Activated CD4-positive, alpha-beta T cell treated with anti-CD3 and anti-CD28 coated beads, Interleukin-2, amount 50 U/mL, for 4 hours (primary cell): ENCODE measurements at places on chromosomes 1 and 21.
A peak's percentile ranks its signal among the peaks of the same experiment; 100 is the strongest.

DNA sequence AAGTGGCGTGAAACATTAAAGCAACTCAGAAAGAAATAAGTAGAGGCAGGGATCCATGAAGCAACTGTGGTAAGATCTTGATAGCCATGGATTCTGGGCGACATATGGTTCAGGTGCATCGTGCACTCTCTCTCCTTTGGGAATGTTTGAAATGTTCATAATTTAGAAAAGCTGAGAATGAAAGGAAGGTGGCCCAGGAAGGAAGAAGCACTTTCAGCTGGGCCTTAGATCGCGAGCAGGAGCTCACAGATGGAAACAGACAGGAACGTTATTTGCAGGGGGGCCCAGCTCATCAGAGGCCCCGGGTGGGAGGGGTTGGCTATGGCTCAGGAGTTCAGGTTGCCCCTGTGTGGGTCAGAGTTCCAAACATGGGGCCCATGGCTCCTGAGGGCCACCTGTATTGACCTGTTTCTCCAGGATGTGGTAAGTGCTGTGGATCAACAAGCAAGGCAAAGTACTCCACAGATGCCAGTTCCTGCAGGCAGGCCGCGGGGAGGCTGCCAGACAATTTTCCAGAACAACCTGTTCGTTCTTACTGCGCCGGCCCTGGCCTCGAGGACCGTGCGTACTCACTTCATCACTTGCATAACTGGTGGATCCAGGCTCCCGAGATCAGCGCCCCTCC lies 253.2 kb downstream of the TOMM20 start:
- no peak for DNase-seq

DNA sequence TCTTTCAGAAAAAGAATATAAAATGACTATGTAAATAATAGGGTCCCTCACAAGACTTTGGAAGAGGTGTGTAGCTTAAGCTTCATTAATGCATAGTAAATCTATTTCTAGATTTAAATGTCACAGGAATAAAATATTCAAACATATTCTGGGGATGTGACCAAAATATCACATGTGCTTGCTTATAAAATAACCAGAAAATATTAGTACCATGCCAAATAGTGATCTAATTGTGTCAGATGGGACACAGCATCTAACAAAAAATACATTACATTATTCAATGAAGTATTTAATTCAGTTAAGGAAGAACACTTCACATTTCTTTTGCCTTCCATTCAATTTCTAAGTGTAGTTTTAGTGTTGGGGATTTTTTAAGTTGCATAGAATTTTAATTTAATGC lies 179.5 kb downstream of the LRRC40 start:
- DNase-seq = no peak

DNA sequence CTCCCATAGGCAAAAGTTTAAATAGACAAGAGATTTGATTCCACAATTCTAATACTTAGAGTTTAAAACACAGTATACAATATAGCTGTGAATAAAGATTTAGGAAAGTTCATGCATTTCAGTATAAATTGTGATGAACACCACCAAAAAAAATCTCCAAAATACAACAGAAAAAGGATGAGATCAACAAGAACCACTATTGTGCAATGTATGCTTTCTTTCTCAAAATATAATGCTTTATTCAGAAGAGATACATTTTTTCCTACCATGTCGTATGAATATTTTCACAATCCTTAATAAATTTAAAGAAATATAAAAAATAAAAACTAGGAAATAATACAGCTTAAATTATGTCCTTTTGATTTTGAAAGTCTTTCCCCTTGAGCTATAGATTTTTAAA lies 1309.2 kb downstream of the MRPL39 start:
- DNase-seq = no peak

DNA sequence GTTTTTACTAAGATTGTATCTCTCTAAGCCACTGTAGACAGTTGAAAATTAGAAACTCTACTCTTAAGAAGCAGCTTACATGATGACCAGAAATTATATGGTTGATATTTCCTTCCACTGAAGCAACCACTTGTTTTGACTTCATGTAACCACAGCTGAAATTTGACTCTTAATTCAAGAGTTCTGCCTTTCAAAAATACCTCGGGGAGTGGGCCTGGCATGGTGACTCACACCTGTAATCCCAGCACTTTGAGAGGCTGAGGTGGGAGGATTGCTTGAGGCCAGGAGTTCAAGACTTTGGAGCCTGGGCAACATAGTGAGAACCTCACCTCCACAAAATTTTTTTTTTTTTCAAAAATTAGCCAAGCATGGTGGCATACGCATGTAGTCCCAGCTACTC lies 4.3 kb downstream of the AMPD1 start:
- DNase-seq = no peak

DNA sequence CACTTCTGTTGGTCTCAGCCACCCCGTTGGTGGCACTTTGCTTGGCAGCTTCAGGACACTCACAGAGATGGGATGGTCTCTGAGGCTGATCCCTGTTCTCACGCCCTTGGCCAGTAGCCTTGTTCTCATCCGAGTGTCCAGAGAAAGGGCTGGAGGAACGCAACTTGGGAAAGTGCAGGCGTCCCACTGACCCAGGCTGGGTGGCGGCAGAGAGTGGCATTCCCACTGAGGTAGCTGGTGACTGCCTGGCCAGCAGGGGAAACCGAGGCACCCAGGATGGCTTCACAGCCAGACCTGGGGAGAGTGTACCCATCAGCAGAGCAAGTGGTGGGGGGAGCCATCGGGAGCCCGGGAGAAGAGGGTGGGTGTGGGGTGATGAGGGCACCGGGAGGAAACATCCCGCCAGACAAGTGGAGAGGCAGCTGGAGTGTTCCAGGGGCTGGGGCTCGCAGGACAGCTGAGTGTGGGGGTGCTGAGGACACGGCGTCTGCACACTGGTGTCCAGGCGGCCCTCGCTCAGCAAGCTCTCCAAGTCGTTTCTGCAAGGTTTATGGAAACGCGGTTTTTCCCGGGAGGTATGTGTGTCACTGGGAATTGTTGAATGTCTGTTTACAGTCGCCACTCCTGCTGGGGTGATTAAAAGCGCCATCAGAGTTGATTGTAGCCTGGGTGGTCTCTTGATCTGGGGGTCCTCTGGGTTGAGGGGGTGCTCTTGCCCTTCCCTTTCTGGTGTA lies 97.8 kb downstream of the SIK1 start:
- DNase-seq = no peak

GRCh38 chr1:53367503-53368313 lies 39.8 kb upstream of the LRP8 start:
- peak; percentile 4 for DNase-seq

- no peak for DNase-seq
These were observed 1.3 kb downstream of the SLAMF1 start for GRCh38 chr1:160645386-160646130.

- no peak for DNase-seq
These were observed 38.5 kb upstream of the SGIP1 start for GRCh38 chr1:66495495-66495894.

- DNase-seq = no peak
These were observed at the start of gene DNALI1 for GRCh38 chr1:37556712-37557196. TSS of gene DNALI1 (plus strand) at chr1:37556940. CDS start at chr1:37556995, 55 bp downstream.

- DNase-seq = no peak
These were observed 42.5 kb upstream of the ACTRT2 start for GRCh38 chr1:2978691-2979190.

DNA sequence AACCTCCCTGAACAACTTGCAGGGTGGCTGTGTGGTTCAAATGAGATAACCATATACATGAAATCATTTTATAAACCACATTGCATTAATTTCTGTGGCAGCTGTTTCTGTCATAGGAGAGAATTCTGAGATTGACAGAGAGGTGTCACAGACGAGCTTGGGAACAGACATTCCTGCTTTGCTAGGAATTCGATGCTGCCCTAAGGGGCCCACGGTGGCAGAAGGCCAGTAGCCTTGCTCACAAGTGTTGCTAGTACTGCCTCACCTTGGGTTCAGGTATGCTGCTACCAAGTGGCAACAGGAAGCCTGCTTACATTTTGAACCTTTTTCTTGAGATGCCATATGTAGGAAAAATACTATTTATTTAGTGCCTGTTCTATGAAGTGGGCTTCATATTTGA lies 13.4 kb downstream of the KCNA10 start:
- no peak for DNase-seq

GRCh38 chr1:3204725-3205124 lies 135.7 kb downstream of the PRDM16 start:
- DNase-seq = no peak

DNA sequence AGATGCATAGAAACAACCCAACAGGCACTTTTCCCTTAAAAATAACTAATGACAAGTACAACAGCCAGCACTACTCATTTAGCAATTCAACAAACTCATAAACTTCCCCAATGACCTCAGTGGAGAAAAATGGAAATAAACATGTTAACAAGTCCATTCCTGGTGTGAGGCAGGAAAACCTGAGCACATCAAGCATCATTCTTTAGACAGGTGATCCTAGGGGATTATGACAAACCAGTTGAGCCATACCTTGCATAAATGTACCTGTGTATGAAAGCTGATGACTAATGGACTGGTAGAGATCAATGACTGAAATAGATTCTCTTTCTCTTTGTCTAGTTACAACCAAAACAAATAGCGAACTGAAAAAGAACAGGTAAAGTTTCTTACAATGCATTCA lies 7.0 kb downstream of the COL24A1 start:
- no peak for DNase-seq

DNA sequence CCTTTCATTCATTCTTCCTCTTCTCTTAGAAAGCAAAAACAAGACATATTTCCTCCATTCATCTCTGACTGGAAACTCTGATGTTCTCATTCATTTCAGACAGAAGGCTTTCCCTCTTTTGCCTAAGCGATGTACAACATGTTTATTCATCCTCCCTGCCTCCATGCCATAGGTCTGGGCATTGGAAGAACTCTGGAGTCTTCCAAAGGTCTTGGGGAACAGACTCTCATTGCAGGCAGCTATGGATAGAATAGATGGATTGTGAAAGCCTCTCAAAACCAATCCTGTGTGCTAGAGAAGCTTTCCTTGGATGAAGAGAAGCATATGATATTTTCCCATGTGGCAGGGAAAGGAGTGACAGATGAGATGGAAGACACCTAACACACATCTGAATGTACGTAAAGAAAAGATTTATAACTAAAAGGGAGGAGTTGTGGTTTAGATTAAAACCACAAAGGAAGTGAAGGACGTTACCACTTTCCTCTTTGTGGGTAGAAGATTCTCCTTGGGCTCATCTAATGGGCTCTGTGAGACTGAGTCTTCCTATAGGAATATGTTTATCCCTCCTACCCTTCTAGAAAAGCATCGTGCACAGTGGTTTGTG lies 38.7 kb downstream of the BCL9 start:
- no peak for DNase-seq

- no peak for DNase-seq
These were observed 32.7 kb downstream of the HSPG2 start for GRCh38 chr1:21904454-21904703.

- no peak for DNase-seq
These were observed 90.4 kb upstream of the DPH5 start for GRCh38 chr1:101116006-101116405.

DNA sequence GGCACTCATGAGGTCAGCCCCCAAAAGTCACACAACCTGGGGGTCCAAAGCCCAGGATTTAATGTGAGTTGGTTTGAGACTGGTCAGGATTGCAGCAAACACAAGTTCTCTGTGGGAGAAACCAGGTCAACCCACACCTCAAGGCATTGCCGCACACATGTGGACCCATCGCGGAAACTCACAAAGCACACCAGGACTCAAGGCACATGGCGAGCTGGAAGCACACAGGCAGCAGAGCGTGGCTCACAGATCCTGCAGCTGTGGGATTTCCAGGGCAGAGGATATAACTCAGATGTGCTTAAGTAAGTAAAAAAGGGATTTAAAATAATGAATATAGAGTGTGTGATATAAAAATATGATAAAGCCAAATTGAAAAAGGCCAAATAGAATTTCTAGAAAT lies 51.6 kb upstream of the ADARB1 start:
- no peak for DNase-seq

DNA sequence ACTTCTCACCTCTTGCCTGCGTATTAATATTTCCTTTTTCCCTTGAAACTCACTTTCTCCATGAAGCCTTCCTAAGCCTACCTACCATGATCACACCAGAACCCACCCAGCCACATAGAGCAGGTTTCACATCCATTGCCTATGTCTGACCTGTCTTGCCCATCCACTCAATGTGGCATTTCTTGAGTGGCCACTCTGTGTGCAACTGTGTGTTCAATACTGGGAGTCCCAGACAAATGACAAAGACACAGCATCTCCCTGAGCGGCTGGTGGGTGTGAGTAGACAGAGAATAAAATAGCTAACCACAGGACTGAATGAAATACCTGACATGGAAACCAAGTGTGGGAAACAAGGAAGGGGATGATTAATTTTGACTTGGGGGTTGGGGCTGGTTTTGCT lies 3.1 kb downstream of the PTGFRN start:
- DNase-seq = no peak

DNA sequence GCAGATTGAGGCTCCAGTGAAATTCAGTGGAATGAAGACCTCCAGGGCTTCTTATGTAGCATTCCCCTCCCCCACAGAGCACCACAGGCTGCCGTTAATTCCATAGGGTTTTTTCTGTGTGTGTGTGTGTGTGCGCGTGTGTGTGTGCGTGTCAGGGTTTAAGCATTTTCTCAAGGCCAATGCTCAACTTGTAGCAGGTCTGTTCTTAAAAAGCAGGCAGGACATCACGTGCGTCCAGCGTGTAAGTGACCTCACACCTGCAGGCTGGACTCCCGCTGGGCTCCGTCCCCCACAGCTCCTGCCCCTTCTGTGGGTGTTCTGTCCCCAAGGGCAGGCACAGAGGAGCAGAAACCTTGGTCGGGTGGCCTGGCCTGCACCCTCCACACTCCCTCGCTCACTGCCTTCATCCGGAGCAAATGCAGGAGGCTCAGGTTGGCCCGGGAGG lies 5.3 kb downstream of the PRDM16 start:
- no peak for DNase-seq

GRCh38 chr1:240888039-240888786 lies 276.3 kb upstream of the GREM2 start:
- no peak for DNase-seq

- DNase-seq = no peak
These were observed 2.2 kb downstream of the TOMM40L start for GRCh38 chr1:161228032-161228431.

- no peak for DNase-seq
These were observed at the start of gene AGBL4 for GRCh38 chr1:50023292-50024159. TSS of gene AGBL4 (minus strand) at chr1:50023954.

DNA sequence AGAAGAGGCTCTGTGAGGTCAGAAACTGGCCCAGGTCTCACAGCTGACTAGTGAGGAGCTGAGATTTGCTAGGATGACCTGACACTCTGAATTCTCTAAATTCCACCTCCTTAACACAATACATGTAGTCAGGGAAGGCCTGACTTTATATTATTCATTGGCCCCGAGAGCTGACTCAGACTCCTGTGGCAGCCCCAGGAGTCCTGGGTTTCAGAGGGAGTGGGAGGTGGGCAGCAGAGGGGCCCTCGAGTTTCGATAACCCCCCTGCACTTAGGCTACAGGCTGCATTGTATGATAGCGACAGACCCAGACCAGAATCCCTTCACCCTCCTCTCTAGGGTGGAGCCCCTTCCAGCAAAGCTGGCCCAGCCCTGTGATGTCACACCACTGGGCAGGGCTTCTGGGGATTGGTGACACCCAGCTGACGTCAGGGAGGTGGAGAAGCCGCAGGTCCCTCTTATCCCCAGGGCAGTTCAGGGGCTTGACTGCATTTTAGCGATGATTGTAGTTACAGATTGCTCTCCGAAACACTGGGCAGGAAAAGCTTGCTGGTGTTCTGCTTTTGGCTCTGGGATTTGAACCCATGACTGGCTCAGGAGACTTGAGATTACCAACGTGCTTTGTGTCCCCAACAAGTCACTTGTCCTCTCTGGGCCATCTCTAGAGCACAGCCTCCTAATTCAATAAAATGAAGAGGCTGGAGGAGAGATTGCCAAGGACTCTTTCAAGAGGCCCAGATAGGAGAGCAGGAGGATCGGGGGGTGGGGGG lies 17.0 kb upstream of the GPR37L1 start:
- DNase-seq = no peak

GRCh38 chr1:173431304-173432045 lies 45.7 kb upstream of the PRDX6 start:
- DNase-seq = peak; percentile 90
